ENCODE measurements at places on chromosomes 13 and 19.
A peak's percentile ranks its signal among the peaks of the same experiment; 100 is the strongest.

DNA sequence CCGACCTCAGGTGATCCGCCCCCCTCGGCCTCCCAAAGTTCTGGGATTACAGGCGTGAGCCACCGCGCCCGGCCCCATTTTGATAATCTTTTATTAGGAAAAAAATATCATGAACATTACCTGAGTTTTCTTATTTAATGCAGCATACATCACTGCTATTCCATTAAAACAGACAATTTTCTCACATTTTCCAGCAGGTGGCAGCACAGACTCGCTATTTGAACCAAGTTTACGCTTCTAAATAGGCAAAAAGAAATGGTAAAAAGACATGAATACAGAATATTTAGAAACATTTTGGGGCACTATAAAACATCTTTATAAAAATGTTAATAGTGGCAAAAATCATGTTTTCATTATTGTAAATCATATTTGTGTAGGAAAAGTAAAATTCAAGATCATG, 903.1 kb downstream of the SLITRK6 start:
- DNase-seq: no peak

DNA sequence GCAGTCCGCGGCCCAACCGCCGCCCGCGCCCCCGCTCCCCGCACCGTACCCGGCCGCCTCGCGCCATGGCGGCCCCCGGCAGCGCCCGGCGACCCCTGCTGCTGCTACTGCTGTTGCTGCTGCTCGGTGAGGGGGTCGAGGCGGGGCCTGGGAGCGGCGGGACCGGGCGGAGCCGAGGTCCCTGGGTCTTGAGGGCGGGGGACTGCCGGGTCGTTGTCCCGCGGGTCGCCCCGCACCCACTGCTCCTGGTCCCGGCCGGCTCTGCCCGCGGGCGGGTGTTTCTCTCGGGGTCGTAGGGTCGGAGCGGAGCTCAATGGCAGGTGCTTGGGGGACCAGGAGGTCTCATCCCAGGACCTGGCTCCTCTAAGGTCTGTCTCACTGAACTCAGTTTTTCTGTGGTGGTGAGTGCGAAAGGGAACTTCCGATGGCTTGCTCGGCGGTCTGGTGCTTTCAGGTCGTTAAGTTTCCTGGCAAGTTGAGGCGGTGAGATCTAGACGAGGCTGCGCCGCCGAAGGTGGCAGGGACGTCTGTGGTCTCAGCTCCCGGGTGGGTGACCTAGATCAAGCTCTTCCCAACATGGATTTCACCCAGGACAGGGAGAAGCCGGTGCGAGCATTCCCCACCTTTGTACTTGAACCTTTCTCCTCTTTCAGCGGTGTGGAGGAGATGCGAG, 467 bp downstream of the LAMP1 start:
- peak; percentile 50 for DNase-seq

- DNase-seq: no peak
These were observed 1248.9 kb downstream of the SLITRK5 start for GRCh38 chr13:88919970-88920628.

DNA sequence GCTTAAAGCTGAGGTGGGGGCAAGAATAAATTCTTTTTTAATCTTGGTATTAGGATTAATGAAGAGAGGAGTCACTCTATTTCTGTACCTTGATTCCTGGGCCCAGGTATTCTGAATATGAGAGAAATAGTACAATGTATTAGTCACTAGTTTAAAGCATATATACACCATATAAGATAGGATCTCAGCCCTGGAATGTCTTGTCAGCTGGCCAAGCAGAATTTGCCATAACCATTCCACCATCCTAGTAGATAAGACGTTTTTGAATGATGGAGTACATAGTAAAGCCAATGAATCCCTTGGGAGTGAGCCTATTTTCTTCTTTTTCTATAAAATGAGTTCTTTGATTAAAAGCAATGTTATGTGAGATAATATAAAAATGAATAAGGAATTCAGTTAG, 55.6 kb downstream of the UFM1 start:
- DNase-seq: no peak

- no peak for DNase-seq
These were observed 13.5 kb upstream of the URAD start for GRCh38 chr13:28001837-28002473.

DNA sequence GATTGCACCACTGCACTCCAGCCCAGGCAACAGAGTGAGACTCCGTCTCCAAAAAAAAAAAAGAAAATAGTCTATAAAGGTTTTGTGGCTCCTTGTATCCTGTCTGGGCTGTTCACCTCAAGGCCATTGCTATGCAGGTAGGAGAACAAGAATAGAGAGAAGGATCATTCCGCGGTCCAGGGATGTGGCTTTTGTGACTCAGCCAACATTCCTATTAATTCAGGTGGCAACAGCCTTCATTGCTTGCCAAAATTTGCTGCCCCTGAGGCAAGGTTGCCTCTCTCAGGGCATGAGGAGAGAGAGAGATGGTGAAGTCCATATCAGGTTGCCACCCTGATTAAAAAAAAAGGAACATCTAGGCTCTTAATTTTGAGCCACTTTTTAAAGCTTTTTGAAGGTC, 8.0 kb downstream of the ZNF551 start:
- DNase-seq: no peak

GRCh38 chr19:13120817-13121216, 2.8 kb downstream of the NACC1 start:
- DNase-seq: no peak

DNA sequence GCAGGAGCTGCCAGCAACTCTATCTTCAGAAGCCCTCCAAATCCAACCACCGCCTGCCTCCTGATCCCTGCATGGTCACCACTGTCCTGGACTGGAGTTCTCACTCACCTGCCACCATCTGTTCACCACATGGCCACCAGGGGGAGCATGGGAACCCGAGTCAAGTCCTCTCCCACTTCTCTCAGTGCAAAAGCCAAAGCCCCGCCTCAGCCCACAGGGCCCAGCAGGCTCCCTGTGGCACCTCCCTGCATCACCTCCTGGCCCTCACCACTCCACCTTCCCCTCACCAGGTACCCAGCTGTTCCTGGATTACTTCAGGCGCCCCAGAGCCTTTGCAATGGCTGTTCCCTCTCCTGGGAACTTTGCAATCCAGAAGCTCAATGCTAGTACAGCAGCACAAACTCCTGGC, 5.3 kb downstream of the DHPS start:
- DNase-seq: peak; percentile 66

GRCh38 chr19:45276284-45276687, 25.2 kb downstream of the MARK4 start:
- DNase-seq: no peak

DNA sequence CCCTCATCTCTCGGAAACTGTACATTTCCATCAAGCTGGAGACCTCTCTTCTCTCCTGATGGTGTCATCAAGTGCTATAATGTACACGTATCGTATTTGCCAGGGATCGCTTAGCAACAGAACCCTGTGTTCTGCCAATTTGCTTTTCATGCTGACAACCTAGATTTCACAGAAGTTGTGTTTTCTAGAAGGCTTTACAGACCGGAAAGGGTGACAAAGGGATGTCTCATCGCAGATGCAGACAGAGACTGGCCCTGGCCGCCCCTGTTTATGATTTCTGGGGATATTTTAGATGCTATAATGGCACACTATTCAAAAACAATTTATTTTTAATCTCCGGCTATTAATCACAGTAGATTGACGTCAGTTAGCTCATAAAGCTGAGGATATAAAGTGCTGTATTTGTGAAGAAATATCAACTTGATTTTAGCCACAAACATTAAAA, 291.4 kb downstream of the IRS2 start:
- no peak for DNase-seq

DNA sequence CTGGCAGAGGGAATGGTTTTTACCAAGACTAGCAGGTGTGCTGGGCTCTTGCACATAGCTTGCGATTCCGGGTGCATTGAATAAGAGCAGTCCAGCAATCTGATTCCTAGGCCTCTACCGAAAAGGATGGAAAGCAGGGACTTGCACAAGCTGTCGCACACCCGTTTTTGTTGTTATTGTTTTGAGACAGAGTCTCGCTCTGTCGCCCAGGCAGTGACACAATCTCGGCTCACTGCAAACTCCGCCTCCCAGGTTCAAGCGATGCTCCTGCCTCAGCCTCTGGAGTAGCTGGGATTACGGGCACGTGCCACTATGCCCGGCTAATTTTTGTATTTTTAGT, 5.5 kb downstream of the EBI3 start:
- no peak for DNase-seq

DNA sequence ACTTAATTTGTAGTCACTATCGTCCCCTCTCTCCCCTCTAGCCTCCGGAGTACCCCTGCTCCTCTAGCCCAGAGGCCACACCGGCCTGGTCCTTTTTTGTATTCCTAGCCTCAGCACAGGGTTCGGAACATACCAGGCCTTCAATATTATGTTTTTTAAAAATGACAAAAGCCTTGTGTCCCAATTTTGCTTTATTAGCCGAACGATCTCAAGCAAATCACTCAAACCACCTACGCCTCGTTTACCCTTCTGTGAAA, 463 bp upstream of the POMP start:
- no peak for DNase-seq

DNA sequence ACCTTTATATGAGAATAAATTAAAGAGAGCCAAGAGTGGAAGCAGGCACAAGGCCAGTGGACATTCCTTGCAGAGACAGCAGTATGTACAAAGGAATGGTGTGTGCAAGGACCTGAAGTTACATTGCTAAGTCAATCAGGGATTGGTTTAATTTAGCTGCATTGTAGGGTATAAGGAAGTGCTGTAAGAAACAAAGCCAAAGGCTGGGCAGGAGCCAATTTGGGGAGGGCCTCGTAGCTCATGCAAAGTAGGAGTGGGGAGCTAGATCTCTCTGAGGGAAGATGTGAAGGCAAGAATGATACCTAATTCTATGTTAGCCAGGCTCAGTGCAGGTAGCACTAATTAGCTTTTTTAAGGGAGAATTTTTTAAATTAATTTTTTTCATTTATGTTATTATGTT, 76.7 kb downstream of the SLAIN1 start:
- no peak for DNase-seq

DNA sequence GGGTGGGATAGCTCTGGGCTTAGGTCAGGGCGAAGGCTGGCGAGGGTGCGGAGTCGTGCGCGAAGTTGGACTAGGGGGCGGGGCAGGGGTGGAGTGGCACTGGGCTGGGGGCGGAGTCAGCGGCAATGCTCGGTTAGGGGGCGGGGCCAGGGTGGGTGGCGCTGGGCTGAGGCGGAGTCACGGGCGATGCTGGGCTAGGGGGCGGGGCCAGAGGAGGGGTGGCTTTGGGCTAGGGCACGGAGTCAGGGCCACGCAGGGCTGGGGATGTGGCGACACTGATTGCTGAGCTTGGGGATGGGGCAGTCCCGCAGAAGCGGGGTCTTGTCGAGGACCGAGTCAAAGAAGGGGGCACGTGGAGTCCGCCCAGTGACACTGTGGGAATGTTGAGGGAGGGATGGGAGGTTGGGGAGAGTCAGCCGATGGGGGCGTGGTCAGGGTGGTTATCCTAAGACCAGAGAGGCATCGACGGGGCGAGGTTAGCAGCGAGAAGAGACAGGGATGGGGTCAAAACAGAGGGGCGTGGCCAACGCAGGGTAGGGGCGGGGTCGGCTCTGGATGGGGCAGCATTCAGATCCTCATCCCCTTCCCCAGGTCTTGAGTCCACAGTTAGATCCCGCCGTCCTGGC, 8.7 kb downstream of the HOMER3 start:
- DNase-seq: peak; percentile 79

GRCh38 chr19:38494379-38494778, 60.9 kb downstream of the RYR1 start:
- DNase-seq: no peak

DNA sequence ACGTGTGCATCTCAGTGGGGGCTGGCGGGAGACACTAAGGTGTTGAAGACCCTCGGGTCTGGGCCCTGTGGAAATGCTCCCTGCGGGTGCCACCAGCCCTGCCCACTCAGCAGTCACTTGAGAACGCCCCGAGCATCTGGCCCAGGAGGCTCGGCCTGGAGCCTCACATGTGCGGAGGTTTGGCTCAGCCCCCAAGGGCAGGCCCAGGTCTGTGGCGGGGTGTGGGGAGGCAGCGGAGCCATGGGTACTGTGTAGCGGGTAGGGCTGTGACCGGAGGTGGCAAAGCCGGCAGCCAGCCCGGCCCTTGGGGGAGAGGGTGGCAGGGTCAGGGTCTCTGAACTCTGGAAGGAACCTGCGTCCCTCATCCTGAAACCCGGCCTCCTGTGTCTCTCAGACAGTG, 37.6 kb downstream of the MCF2L start:
- no peak for DNase-seq

GRCh38 chr19:33418461-33418860, 45.0 kb downstream of the CEBPG start:
- no peak for DNase-seq

DNA sequence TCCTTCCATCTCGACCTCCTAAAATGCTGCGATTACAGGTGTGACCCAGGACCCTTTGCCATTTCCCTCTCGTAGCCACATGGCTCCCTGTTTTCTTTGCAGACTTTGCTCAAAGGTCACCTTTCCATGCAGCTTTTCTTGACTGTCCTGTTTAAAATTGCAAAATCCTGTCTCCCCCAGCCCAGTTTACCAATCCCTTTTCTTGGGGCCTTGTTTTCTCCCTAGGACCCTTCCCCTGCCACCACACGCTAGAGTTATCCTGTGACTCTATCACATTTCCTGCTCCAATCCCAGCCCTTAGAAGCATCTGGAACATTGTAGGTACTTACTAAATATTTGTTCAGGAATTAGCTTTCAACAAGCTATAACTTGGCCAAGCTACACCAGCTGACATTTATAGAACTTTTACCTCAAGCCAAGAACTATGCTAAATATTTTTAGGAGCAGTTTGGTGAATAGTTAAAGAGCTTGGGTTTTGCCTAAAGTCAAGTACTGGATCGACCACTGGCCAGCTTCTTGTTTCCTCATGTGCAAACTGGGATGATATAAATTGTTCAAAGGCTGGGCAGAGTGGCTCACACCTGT, 9.1 kb upstream of the SERTAD3 start:
- DNase-seq: no peak

GRCh38 chr13:43939086-43939485, 59.4 kb downstream of the LACC1 start:
- DNase-seq: no peak

- no peak for DNase-seq
These were observed 31.3 kb upstream of the STARD13 start for GRCh38 chr13:33316890-33317289.

GRCh38 chr13:40261336-40261735, 405.1 kb downstream of the FOXO1 start:
- DNase-seq: no peak

- no peak for DNase-seq
These were observed 680.1 kb downstream of the DIAPH3 start for GRCh38 chr13:59483501-59484145.

GRCh38 chr19:33434886-33435705, 61.6 kb downstream of the CEBPG start:
- no peak for DNase-seq

DNA sequence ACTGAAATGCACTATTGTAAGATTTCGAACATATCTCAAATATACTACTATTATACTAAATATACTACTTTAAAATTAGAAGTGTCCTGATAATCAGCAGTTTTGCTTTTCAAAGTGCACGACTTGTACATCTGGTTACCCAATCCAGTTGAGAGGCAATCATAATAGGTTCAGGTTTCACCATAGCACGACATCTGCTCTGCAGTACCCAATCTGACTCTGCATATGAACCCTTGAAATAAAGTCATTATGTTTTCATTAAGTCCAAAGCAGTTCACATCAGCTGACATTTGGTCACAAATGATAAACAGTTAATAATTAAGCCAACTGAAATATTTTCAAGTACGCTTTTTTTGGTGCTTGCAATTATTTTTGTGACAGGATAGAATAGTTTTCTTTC, 90.6 kb downstream of the PCDH9 start:
- no peak for DNase-seq

GRCh38 chr13:20666948-20667347, 36.6 kb upstream of the IL17D start:
- DNase-seq: no peak

GRCh38 chr13:44752164-44752563, 176.0 kb upstream of the TSC22D1 start:
- DNase-seq: no peak

Measured in effector memory CD4-positive, alpha-beta T cell (primary cell).